ENCODE measurements at places on chromosomes 11 and 22. TPM values are rescaled to one million over a fixed set of nuclear protein-coding genes. Genes with fewer than 3 reads are reported as not detected.

GRCh38 chr11:27291302-27291889 lies 71.6 kb downstream of the CCDC34 start:
- no peak for DNase-seq

DNA sequence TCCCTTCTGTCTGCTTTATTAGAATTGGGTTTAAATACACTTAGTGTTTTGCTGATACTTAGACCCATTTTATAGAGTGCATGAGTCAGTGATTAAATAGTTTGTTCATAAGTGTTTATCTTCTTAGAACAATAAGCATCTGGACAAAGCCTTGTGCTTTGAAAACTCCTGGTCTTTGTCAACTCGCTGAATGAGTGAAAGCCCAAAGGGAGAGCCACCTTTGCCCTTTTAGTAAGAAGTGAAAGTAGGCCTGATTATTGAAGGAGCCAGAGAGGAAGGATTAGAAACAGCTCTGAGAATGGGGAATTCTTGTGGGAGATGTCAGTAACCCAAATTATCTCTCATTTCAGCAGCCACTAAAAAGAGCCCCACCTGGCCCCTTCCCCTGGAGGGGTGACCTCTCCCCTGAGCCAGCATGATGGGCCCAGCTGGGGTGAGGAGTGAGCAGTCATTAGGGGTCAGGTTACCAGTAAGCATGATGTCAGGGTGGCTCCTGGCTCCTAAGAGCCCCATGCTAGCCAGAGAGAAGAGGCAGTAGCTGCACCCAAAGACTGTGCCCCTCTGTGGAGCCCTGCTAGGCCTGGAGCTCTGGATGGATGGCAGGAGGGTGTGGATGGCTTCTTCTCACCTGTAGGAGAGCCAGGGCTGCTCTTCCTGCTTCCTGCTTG lies 125.1 kb upstream of the E2F8 start:
- no peak for DNase-seq

DNA sequence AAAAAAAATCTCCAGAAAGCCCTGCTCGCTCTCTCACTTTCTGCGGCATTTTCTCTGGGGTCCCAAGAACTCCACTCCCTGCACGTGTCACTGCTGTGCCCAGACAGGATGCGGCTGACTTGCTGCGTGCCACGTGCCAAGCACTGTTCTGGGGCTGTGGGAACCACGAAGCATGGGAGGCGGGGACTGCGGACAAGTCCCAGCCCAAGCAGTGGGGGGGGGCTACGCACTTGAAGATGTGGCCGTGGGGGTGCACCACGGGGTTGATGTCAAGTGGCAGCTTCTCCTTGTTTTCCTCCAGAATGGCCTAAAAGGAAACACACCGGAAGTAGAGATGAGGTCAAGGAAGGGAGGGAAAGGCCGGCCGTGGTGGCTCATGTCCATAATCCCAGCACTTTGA lies 10.8 kb downstream of the TTLL12 start:
- DNase-seq, result peak; percentile 47

GRCh38 chr11:2428322-2428795 lies 16.0 kb downstream of the TRPM5 start:
- no peak for DNase-seq

DNA sequence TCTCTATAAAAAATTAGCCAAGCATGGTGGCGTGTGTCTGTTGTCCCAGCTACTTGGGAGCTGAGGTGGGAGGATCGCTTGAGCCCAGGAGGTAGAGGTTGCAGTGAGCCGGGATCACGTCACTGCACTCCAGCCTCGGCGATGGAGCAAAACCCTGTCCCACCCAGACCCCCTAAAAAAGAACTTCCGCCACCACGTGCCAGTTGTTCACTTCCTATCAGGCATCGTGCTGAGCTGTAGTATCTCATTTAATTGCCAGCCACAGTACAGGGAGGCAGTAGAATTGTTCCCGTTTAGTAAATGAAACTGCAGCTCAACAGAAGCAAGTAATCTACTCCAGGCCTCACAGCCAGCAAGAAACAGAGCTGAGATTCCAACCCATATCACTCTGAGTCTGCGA lies 3.0 kb upstream of the TMEM132A start:
- no peak for DNase-seq

DNA sequence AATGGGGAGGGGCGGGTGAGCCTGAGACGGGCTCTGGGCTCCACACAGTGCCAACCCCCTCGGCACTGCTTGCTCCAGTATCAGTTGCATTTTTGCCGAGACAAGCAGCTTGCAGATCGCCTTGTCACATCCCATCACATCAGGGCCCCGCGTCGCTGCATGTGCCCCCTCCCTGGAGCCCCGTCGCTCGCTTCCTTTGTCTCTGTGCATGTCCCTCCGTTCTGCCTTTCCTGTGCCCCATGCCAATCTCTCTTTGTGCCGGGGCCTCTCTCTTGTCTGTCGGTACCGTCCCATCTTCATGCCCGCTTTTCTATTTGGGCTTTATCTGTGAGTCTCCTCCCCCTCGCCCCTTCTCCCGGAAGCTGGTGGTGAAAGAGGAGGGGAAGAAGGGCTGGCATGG lies 202.2 kb downstream of the CEP164 start:
- DNase-seq, result no peak

- DNase-seq, result no peak
Measured at GRCh38 chr11:114061681-114062049, 2.2 kb downstream of the ZBTB16 start.

DNA sequence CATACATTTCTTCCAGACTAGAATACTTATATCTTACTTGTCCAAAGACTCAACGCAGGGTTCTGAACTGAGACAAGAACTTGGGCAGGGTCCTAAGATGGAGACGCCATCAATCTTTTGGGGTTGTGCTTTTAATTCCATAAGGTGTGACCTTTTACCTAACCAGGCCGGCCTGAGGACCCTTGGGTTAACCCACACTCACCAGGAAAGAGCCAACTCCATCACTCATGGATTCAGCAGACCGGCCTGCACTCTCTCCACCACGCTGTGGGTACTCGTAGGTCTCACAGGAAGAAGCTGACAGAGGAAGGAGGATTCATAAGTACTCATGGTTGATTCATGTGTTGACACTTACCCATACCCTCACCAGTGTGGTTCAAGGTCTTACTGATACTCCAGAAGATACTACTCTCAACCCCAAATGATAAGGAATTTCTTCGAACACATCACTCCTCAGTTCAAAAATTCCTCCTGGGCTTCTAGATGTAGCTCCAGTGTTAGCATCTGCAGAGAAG lies 36.2 kb downstream of the USP35 start:
- DNase-seq, result no peak

DNA sequence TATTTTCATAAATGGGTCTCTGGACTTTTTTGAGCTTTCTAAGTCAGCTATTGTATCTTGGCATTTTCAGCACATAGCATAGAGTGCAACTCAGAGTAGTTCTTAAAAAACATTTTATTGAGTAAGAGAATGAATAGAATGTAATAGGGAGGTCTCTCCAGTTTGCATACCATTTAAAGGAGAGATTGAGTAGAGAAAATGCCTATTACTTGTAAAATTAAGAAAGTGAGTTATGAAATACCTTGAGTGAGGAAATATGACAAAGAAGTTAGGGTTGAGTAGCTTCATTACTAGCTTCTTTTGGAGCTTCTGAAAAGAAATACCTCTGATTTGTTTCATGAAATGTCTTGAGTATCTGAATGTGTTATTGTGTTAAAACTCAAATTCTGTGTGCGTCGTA lies 140.0 kb downstream of the AASDHPPT start:
- DNase-seq, result no peak

- DNase-seq, result peak; percentile 76
Measured at GRCh38 chr22:33515795-33516194, 404.5 kb downstream of the LARGE1 start.

DNA sequence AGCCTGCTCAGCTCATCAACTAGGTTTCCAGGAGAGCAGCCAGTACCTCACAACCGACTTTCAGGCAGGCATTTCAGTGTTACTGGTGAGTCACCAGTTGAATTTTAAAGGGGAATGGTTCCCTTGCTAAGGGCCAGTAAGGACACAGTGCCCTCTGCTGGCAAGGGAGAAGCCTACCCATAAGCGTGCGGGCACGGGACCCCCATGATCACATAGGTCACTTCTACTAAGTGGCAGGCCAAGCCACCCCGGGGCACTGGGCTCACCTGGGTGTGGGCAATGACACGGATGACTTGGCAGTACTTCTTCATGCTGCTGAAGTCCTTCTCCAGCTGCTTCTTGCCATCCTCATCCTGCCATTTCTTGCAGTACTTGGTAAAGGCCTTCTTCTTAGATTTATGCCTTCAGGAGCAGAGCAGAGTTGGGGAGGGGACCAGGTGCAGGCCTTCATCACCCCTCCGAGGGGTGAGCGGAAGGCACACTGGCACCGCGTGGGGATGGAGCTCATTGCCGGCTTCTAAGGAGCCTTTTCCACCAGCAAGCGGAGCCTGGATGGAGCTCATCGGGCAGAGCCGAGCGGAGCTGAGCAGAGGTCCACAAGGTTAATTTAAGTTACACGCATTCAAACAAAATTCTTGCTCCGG lies 2.9 kb downstream of the RPL3 start:
- DNase-seq, result peak; percentile 90

DNA sequence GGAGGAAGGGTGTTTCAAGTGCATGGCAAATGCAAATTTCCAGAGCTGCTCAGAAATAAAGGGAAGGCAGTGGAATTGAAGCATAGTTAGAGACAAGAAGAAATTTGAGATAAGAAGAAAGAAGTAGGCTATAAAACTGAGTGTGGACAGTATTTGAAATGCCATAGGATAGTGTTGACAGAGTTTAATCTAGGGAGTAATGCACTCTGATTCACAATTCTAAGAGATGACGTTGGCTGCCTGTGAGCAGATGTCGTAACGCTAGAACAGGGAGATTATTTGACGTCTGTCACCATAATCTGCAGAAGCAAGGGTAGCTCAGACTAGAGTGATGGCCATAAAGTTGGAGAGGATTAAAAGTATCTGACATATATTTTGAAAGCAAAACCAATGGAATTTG lies 389.9 kb upstream of the KIRREL3 start:
- DNase-seq, result no peak

DNA sequence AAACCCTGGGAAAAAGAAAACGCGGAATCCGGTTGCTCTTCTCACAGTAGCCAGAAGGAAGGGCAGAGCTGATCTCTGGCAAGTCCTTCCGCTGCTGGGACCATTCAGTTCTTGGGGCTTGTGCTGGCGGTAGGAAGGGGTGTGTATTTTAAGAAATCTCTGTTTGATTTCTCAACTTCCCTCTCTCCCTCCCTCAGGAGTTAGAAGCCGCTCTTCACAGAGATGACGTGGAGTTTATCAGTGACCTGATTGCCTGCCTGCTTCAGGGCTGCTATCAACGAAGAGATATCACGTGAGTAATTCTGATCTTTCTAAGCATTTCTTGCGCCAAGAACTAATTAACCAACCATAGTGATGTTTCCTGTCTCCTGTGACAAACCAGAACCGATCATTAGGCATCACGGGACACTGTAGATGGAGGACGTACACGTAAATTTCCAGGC lies 85.9 kb upstream of the SLC25A18 start:
- DNase-seq, result no peak

- no peak for DNase-seq
Measured at GRCh38 chr11:111347002-111347722, 31.9 kb downstream of the POU2AF1 start.

GRCh38 chr11:93577286-93577685 lies 34.1 kb upstream of the SMCO4 start:
- DNase-seq, result no peak

DNA sequence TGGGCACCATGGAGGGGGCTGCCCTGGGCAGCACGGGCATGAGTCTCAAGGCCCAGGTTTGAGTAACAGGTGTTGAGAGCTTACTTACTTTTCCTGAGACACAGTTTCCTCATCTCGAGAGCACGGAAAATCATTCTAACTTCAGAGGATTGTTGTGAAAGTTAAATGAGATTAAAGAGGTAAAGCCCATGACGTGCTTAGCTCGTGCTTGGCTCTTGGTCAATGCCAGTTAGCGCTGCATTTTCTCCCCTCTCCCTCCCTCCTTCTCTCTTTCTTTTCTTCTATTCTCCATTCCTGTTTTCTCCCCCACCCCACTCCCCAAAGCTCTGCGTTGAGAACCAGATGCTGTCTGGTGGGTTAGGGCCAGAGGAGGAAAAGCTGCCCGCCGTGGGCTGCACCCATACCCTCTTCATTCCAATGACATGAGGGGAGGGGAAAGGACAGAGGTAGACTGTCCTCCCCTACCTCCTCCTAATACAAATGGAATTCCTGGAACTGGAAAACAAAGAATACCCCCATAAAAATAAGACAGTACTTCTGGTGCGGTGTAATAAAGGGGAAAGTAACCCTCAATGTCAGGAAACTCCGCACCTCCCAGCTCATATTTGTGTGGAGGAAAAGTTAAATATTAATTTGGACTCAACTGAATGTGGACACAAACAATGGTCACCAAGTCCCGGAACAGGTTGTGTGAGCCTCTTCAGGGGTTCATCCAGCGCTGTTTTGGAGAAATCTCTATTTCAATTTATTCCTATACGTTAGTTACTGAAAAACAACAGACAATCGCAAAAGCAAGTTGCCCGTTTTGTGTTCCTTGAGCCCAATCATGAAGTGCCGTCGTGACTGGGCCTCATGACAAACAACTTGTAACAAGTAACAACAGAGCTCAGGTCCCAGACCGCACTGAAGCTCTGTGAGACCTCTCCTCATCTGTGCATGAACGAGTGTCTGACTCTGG lies 54.8 kb upstream of the B3GAT1 start:
- no peak for DNase-seq

DNA sequence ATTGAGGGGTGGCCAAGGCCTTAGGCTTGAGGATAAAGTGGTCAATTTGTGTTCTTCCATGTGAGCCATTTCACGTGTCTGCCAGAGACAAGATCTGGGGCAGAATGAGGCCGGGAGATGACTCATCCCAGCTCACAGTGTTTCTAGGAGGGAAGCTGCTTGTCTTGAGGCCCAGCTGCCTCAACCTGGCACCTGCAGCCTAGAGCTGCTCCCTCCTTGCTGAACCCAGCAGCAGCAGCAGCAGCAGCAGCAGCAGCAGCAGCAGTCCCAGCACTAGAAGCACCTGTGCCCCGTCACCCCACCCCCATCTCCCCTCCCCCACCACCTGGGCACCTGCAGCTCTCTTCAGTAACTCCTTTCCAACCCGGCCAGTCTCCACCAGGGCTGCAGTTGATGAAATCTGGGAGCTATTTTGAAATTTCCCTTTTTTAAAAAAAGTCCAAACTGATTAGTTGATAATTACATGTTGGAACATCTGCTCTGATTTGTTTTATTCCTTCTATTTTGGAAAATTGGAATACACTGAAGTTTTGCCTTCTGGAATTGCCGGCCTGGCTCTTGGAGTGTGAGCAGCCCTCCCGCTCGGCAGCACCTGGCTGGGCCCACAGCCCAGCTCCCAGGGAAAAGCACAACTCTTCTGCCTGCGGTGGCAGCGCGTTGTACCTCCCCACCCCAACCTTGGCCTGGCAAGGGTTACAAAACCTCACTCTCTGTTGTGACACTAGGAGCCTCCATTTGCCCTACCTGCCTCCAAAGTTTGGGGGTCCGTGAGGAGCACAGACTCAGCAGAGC lies 143.5 kb downstream of the NXPE2 start:
- no peak for DNase-seq

The LRRC74B gene
- not detected for total RNA-seq

The BTG4 gene
- not detected for total RNA-seq

The EXPH5 gene
- 1.8 TPM for total RNA-seq

The NAV2 gene
- total RNA-seq, result 250 TPM

The CACNA1I gene
- 0.16 TPM for total RNA-seq
